ENCODE measurements at places on chromosomes 11 and 22.

DNA sequence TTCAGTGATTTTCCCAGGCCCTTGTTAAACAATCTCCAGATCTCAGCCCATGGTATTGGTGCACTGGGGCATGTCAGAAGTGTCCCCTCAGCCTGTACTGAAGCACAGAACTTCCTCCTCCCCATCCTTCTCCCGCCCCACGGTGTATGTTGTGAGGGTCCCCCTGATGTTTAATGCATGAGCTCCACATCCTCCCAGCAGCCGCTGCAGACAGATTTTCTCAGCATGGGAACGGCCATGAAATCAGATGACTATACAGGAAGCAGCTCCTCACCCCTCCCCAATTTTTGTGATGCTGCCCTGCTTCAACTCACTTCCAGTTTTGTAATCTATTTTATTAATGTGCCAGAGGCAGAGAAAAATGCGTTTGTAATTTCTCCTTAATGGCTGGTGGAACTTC, 406.0 kb downstream of the MIAT start:
- DNase-seq: no peak

DNA sequence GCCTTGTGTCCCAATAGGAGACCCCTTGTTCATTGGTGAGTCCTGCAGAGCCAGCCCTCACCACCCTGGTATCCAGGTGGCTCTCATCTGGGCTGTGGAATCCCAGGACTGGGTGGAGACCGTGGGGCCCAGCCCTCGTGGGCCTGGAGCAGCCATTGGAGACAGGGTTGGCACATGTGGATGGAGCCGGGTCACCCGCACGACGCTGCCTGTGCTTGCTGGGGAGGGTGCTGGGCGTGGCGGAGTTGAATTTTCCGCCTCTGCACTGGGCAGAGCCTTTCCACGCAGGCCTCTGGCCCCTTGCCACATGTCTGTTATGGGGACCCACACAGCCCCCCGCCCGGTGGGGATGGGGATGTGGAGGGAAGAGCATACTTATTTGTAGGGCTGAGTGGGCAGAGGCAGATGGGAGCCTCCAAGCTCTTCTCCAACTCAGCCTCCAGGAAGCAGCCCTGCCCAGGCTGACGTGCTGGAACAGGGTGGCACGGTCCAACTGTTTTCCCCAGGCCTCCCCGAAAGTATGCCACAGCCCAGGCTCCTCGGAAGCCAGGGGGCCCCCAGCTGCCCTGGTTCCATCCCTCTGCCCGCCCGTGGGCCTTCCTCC, 12.6 kb downstream of the GRAMD4 start:
- DNase-seq: no peak

DNA sequence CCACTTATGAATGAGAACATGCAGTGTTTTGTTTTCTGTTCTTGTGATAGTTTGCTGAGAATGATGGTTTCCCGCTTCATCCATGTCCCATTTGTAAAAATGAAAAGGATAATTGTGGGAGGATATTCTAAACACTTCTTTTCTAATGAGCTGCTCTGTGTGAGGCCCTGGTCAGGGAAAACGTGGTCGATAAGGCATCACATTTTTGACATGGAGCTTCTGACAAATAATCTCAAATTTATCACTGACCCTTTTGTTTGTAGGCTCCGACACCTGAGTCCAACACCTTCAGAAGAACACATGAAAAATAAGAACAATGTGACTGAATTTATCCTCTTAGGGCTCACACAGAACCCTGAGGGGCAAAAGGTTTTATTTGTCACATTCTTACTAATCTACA, at the start of gene OR4A15:
OR4A15 (plus strand) TSS at position 301 of the 400 bp plus-strand sequence; CDS start at position 301, 0 bp downstream.
- DNase-seq: no peak

DNA sequence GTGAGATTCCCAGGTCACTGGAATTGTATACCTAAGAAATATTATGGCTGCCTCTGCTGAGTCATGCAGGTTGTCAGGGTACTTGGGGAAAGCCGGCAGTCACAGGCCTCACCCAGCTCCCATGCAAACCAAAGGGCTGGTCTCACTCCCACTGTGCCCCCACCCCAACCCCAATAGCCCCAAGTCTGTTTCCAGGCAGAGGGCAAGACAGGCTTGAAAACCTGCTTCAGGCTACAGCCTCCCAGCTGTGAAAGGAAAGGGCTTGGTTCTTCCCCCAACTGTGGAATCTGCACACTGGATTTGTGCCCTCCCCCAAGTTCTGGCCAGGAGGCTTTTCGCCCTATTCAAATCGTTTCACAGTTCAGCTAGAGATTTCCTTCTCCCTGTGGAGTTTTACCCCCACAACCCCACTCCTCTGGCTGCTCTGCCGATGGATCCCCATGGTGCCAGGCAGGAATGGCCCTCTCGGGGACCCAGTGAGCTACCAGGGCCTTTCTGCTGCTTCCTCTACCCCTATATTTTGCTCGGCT, 37.0 kb upstream of the ABTB2 start:
- no peak for DNase-seq

- no peak for DNase-seq
Observed at GRCh38 chr22:45198463-45198795, 34.7 kb downstream of the NUP50 start.

DNA sequence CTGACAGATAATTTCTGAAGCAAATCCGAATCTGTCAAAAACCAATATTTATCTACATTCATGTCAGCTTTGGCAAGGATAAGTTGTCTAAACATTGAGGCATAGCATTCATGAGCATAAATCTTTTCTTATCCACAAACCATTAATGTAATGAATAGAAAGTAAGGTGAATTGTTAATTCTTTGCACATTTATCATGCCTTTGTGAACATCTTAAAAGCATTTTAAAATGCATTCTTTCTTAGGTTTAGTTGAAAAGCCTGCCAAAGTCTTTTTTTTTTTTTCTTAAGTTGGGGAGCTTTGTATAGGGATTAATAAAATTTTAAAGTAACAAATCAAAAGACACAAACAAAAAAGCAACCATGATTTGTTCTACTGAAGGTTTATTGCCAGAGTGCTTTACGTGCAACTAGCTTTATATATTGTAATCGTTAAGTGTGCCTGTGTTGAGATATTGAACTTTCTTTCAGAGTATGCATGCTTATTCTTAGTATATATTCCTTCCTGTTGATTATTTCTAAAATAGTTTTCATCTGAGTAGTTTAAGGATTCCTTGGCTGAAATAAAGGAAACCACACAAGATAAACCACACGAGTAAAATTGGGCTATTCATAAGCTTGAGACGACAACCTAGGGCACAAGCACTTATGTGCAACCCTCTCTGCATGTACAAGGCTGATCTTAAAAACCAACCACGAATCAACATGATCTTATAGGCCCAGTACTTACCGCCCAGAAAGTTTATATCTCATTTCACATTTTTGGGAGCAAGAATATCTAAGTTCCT, 1110.9 kb upstream of the CNTN5 start:
- DNase-seq: no peak

DNA sequence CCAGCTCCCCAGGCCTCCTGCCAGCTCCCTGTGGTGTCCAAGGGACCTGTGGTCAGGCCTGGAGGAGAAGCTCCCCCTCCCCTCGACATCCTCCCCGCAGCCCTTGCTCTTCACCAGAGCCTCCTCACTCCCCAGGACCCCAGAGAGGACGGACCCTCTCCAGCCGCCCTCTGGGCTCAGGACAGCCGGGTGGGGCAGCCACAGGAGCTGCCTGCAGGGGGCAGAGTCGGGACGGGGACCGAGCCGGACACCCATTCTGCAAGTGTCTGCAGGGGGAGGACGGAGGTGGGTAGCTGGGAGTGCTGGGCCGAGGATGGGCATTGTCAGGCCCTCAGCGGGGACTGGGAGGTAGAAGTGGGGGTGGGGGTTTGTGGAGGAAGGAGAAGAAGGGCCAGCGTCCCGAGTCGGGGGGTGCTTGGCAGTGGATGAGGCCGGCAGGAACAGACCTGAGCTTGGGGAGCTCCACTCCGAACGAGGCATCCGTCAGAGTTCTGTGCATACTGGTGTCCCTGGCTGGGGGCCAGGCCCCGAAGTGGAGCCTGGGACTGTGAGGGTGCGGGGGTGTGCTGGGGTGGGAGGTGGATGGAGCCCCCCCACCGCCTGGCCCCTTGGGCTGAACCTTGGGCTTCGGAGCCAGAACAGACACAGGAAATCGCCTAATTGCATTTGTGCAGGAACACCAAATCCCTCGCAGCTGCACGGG, 15.2 kb downstream of the PRR33 start:
- DNase-seq: peak; percentile 86

DNA sequence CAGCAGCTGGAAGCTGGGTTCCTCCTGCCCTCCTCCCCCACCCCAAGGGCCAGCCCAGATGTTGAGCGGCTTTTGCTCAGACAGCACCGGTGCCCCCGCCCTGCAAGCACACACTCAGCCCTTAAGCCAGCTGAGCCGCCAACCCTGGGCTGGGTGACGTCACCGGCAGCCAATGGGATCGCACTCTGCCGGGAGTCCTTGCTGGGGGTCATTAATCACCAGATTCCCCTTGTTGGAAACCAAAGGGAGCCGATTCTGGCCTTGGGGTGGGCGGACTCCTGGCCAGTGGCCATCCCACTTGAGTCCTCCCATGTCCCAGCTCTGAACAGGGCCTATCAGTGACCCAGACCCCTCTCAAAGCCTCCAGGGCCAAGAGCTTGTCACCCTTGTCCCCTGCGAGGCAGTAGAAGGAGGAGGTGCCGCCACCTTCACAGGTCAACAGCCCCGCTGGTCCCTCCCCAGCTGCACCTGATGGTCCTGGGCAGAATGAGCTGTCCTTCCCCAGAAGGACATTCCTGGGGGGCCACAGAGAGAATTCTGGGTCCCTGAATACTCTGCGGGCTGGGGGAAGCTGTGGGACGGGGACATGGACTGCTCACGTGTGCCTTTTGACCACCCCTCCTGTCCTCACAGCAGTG, 7.4 kb downstream of the DUSP8 start:
- peak; percentile 68 for DNase-seq

- peak; percentile 62 for DNase-seq
Observed at GRCh38 chr22:23204541-23205157, 24.3 kb downstream of the BCR start.
